ENCODE measurements at places on chromosomes 16 and 17. TPM values are rescaled to one million over a fixed set of nuclear protein-coding genes. Genes with fewer than 3 reads are reported as not detected.

CLDN7 gene
- 0.63 TPM for total RNA-seq

- no peak for DNase-seq
- H3K27ac ChIP-seq: no peak overlapping the region
- no peaks in the 10 kb centered on the region for H3K4me1 ChIP-seq
- no peaks in the 10 kb centered on the region for H3K27me3 ChIP-seq
- no peak overlapping the region for H3K4me3 ChIP-seq
Measured at GRCh38 chr16:3113765-3114479, 1.5 kb downstream of the ZNF205 start.

DNA sequence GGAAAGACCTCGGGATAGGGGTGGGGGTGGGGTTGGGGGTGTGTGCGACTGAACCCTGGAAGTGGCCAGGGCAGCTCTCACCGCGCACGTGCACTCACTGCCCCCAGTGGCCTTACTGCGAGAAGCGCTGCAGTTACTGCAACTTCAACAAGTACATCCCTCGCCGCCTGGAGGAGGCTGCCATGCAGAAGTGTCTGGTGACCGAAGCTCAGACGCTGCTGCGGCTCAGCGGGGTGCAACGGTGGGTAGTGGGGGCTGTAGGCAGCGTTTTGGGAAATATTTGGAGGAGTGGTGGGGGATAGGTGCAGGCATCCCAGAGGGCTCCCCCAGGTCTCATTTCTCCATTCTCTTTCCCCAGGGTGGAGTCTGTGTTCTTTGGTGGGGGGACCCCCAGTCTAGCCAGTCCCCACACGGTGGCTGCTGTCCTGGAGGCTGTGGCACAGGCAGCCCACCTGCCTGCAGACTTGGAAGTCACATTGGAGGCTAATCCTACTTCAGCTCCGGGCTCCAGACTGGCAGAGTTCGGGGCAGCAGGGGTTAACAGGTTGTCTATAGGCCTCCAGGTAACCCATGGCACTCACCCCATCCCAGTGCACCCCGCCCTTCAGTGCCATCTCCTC lies 972 bp downstream of the RSAD1 start:
- peak; percentile 77 for DNase-seq
- H3K4me3 ChIP-seq: peak overlapping the region; percentile 97
- no peak overlapping the region for H3K27ac ChIP-seq
- H3K4me1 ChIP-seq: peaks cover 16% of the 10 kb centered on the region
- H3K27me3 ChIP-seq: no peaks in the 10 kb centered on the region
- H3K36me3 ChIP-seq: peaks cover 5% of the 10 kb centered on the region

DNA sequence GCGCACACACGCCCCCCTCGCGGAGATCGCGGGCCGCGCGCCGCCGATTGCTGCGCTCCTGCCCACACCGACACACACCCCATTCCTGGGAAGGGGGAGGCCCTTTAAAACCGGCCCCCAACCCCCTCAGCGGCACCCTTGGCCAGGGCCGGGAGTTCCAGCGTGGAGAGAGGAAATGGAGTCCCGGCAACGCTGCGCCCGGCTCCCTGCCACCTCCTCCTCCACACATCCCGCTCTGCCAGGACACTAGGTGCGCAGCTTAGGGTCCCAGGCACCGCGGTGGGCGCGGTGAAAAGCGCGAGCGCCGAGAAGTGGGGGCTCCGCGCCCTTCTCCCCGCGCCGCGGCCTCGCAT lies 397 bp downstream of the CDC42EP4 start:
- DNase-seq: no peak
- no peaks in the 10 kb centered on the region for H3K36me3 ChIP-seq
- H3K4me1 ChIP-seq: peaks cover 9% of the 10 kb centered on the region
- H3K4me3 ChIP-seq: peak overlapping the region; percentile 74
- H3K27me3 ChIP-seq: no peaks in the 10 kb centered on the region

MPP2 gene
- 0.90 TPM for total RNA-seq

- H3K4me1 ChIP-seq: no peaks in the 10 kb centered on the region
- no peak overlapping the region for H3K27ac ChIP-seq
- H3K36me3 ChIP-seq: no peaks in the 10 kb centered on the region
- peak; percentile 31 for DNase-seq
- no peaks in the 10 kb centered on the region for H3K27me3 ChIP-seq
Measured at GRCh38 chr16:80804056-80804525, 307 bp downstream of the CDYL2 start.

PYDC1 gene
- not detected for total RNA-seq

DNA sequence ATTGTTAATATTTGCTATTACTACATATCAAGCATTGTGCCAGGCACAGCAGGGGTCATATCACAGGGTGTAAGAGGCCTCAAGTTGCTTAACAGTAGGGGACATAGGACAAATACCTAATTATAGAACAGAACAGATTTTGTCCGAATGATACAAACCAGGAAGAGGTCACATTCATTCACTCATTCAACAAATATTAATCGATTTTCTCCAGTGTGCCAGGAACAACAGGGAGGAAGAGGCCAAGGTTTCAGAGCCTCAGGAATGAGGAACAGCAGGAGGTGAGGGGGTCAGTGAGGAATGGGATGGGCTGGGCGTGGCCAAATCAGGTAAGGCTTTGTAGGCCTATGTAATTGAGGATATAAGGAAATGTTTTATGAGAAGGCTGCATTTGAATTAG lies 11.2 kb upstream of the CHST4 start:
- peaks cover 4% of the 10 kb centered on the region for H3K27me3 ChIP-seq
- H3K27ac ChIP-seq: no peak overlapping the region
- no peaks in the 10 kb centered on the region for H3K4me1 ChIP-seq

DNA sequence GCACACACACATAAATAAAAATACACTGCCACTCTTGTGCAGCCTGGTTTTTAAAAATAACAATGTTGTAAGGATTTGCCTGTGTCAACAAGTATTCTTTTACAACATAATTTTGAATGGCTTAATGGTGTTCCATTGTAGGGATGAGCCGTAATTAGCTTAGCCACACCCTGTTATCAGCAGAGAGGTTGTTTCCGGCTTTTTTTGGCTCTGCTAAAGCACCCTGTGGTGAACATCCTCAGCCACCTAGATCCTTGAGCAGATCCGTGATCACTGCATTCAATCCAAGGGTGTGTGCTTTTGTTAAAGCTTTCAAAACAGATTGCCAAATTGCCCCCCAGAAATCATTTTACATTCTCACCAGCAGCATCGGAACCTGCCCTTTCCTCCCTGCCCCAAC lies 7.0 kb downstream of the KATNB1 start:
- H3K27ac ChIP-seq: no peak overlapping the region
- no peak overlapping the region for H3K4me3 ChIP-seq
- H3K36me3 ChIP-seq: no peaks in the 10 kb centered on the region

GRCh38 chr17:10032118-10032852 lies 127.2 kb upstream of the RCVRN start:
- no peak overlapping the region for H3K4me3 ChIP-seq
- H3K27me3 ChIP-seq: no peaks in the 10 kb centered on the region
- no peaks in the 10 kb centered on the region for H3K4me1 ChIP-seq
- H3K27ac ChIP-seq: no peak overlapping the region

DNA sequence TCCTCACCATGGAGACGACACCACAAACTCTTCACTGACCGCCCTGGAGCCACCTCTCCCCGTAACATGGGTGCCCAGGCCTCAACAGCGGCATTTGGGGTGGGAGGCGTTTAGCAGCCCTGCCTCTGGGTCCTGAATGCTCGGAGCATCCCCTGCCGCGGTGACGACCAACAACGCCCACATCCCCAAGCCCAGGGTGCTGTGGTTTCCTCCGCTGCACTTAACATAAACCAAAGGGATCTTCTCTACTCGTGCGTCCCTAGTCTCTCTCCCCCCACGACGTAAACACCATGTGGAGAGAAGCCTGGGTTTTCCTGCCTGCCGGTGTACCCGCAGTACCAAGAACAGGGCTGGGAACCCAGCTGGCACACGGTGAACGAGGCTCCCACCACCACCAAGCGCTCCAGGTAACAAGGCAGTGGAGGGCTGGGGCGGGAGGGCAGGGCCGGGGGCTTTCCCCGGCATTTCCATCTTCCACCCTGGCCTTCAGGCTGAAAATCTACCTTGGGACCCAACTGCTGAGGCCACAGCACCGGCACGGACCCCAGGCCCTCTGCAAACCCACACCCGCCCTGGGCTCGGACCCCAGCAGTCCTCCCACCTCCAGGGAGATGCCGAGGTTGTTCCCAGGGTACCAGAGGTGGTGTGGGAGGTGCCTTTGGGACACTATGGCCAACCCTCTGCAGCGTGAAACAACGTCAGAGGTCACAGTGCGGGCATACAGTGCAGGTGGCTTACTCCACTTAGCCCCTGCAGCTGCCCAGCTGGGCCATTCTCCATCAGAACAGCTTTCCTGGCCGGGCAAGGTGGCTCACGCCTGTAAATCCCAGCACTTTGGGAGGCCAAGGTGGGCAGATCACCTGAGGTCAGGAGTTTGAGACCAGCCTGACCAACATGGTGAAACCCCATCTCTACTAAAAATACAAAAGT lies 54.3 kb downstream of the TIMM22 start:
- no peaks in the 10 kb centered on the region for H3K4me1 ChIP-seq
- no peaks in the 10 kb centered on the region for H3K27me3 ChIP-seq
- H3K4me3 ChIP-seq: no peak overlapping the region
- H3K36me3 ChIP-seq: no peaks in the 10 kb centered on the region
- H3K27ac ChIP-seq: no peak overlapping the region
- no peak for DNase-seq

DNA sequence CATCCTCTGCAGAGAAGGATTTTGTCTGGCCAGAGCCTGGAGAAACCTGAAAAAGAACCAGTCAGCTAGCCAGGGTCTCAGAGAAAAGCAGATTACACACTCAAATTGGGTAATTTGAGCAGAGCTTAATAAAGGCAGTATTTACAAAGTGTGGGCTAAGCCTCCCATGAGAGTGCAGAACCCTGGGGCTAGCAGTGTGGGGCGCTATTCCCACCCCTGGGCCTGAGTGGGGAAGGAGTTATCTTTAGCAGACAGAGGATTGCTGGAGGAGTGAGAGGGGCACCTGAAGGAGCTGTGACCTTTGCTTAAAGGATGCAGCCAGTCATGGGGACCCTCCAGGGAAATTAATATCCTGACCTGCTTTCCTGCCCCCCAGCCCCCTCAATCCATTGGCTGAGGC lies 46.2 kb downstream of the SNX20 start:
- no peaks in the 10 kb centered on the region for H3K4me1 ChIP-seq
- no peaks in the 10 kb centered on the region for H3K36me3 ChIP-seq
- no peak for DNase-seq
- H3K4me3 ChIP-seq: no peak overlapping the region

TBC1D16 gene
- 4.3 TPM for total RNA-seq

DNA sequence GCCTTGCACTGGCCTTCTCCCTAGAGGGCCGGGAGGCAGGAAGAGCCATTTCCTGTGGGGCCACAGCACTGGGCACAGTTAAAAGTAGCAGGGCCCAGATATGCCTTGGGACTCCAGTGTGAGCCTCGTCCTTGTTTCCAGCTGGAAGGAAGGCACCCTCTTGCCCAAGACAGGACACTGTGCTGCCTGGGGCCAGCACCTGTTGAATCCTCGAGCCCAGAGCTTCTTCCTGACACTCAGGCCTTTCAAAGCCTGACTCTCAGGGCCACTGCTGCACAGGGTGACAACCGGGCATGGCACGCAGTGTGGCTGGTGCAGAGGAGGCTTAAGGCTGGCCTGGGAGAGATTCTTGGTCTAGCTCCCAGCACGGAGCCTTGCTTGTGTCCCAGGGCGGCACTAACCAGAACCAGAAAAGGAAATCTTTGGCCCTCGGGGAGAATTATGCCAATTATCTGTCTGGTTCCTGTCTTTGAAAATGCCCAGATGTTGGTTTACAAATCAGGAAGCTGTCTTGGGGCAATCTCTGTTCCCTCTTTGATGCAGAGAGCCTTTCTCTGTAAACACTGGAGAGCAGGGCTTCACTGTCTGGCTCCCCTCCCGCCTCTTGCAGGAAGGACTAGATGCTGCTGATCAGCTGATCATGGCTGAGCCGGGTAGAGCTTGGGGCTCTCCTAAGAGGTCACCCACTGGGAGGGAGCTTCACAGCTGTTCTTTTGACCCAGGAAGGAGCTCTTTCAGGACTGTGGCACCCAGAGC lies 11.1 kb downstream of the LDHD start:
- no peak overlapping the region for H3K27ac ChIP-seq
- H3K4me3 ChIP-seq: no peak overlapping the region
- no peaks in the 10 kb centered on the region for H3K36me3 ChIP-seq
- H3K27me3 ChIP-seq: no peaks in the 10 kb centered on the region

DNA sequence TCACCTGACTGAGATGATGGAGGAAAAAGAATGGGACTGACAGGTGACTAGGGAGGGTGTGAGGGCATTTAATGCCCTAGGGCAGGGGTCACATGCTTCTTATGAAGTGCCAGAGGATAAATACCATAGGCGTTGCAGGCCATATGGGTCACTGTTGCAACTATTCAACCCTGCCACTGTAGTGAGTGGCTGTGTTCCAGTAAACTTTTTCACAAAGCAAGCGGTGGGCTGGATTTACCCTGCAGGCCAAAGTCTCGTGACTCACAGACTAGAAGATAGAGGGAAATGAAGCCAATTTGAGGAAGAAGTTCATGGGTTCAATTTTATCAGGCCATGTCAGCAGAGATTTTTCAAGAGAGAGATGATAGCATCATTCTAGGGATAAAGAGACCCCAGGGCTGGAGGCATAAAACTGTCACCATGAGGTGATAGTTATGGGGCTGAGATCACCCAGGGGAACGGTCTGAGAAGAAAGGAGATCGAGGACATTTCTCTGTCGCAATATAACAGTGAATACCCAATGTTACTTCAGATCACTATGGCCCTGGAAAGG lies 8.6 kb downstream of the ARHGAP17 start:
- H3K27ac ChIP-seq: no peak overlapping the region
- peaks cover 36% of the 10 kb centered on the region for H3K4me1 ChIP-seq
- no peaks in the 10 kb centered on the region for H3K36me3 ChIP-seq
- no peak overlapping the region for H3K4me3 ChIP-seq
- DNase-seq: no peak

DNA sequence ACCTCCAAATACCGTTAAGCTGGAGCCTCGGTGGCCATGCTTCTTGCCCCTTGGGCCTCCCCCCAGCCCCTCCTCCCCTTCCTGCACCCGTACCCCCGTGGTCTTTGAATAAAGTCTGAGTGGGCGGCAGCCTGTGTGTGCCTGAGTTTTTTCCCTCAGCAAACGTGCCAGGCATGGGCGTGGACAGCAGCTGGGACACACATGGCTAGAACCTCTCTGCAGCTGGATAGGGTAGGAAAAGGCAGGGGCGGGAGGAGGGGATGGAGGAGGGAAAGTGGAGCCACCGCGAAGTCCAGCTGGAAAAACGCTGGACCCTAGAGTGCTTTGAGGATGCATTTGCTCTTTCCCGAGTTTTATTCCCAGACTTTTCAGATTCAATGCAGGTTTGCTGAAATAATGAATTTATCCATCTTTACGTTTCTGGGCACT lies 928 bp downstream of the HBA1 start:
- DNase-seq: no peak
- H3K36me3 ChIP-seq: no peaks in the 10 kb centered on the region
- H3K4me3 ChIP-seq: no peak overlapping the region
- H3K4me1 ChIP-seq: peaks cover 9% of the 10 kb centered on the region

GRCh38 chr16:58157951-58158540 lies 28.9 kb upstream of the CFAP20 start:
- H3K27me3 ChIP-seq: no peaks in the 10 kb centered on the region
- DNase-seq: no peak
- H3K4me1 ChIP-seq: no peaks in the 10 kb centered on the region
- H3K36me3 ChIP-seq: peaks cover 11% of the 10 kb centered on the region

TAC4 gene
- total RNA-seq: not detected

GRCh38 chr17:35116845-35117244 lies 2.8 kb downstream of the RAD51D start:
- peaks cover 22% of the 10 kb centered on the region for H3K4me1 ChIP-seq
- DNase-seq: no peak
- no peak overlapping the region for H3K4me3 ChIP-seq
- H3K27ac ChIP-seq: no peak overlapping the region
- H3K27me3 ChIP-seq: no peaks in the 10 kb centered on the region

PITPNC1 gene
- total RNA-seq: 43.1 TPM

Measured in CD8-positive, alpha-beta memory T cell (primary cell).